ENCODE measurements at places on chromosomes 5 and 9.

DNA sequence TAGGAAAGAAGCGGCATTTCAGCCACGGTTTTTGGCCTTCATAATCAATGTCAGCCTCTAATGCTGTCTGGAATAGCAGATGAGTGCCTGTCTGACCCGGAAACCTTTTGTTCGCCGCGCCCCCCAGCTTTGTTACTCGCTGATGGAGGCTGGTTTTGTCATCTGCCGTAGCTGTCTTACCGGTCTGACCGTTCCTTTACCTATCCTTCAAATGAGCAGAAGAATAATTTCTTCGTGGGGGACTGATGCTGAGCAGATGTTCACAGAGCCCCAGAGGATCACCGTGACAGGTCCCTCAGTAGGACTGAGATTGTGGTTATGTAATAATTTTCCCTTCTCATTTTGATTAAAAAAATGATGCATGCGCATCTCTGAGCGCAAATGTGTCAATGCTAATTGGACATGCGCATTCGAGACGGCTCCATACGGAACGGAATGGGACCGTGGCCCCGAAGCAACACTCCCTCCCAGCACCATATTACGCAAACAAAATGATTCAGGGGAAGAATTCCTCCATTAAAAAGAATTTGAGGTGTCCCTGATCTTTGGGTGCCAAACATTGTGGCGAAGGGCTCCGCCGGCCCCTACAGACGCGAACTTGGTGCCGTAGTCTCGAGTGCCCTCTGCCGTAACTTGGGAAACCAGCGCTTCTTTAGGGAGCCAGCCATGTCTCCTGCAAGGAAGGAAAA, 27.6 kb downstream of the TLX3 start:
- no peak for DNase-seq

DNA sequence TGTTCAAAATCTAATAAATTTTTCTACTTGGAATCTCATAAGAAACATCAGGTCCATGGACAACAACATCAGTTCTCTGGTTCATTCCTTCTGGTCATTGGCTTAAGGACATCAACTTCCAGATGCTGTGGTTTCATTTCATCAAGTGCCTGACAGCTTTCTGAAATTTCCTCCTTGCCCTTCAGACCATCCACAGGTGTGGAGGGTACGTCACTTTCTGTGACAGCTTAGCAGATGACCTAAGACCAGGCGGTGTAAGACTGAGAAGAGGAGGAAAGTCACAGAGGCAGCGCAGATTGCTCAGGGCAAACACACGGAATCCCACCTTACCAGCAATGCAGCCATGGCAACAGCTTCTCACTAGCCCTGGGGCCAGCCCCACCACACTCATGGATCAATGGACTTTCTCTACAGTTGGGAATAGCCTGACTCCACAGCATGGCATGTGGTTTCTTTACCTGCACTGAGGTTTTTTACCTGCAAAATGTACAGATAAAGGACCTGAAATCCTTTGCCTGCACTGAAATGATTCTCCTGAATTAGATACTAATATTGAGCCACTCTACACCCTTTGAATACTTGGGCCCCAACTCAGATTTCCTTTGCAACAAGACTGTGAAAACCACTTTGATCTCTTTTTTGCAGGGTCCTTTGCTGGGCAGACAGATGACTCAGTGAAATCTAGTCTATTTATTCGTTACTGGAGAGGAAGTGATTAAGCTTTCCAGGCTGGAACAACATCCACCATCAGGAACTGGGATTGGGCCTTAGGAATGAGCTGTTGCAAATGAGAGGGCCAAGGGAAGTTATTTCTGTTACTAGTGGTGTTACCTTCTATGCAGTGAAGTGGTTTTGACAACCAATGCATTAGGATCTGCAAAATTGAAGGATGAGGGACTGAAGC, 26.9 kb downstream of the TICAM2 start:
- DNase-seq, result no peak

DNA sequence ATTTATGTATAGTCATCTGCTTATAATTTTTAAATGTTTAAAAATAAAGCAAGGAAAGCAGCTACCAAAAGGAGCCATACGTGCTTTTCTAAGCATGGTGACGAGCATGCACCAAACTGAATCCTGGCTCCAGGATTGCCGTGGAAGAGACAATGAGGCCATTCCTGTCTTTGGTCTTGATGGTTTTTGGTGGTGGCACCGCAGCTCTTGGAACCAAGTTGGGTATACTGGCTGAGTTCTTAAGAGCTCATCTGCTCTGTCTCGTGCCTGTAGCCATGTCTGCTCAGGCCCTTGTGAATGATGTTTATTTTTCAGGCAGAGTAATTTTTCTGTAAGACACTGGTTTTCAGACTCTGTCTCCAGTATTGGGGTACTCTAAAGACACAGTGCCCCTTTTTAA, 246.1 kb downstream of the FANCC start:
- DNase-seq, result no peak

GRCh38 chr5:38373743-38374142, 115.4 kb downstream of the EGFLAM start:
- DNase-seq, result no peak

DNA sequence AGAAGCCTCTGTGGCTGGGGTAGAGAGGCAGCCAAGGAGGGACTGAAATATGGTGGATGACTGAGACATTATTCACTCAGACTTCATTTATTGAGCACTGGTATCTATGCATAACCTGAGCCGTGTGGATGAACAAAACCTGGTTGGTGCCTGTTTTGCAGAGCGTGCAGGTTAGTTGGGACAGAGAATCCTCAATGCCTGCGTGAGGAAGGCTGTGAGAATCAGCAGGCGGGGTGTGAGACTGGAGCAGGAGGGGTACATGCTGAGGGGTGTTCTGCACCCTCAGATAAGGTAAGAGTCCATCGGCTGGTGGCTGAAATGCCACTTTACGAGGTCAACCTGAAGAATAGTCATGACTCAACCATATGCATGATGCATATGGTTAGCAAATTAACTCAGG, 271.6 kb downstream of the MED10 start:
- DNase-seq, result no peak

- DNase-seq, result no peak
Measured at GRCh38 chr9:124392871-124393460, 22.3 kb downstream of the PSMB7 start.

- peak; percentile 46 for DNase-seq
Measured at GRCh38 chr5:151924564-151925301, at the start of gene GLRA1. GLRA1 (minus strand) TSS chr5:151924851; CDS start chr5:151924549, 302 bp downstream.

GRCh38 chr9:110288503-110288902, 32.2 kb upstream of the TXN start:
- DNase-seq, result no peak

DNA sequence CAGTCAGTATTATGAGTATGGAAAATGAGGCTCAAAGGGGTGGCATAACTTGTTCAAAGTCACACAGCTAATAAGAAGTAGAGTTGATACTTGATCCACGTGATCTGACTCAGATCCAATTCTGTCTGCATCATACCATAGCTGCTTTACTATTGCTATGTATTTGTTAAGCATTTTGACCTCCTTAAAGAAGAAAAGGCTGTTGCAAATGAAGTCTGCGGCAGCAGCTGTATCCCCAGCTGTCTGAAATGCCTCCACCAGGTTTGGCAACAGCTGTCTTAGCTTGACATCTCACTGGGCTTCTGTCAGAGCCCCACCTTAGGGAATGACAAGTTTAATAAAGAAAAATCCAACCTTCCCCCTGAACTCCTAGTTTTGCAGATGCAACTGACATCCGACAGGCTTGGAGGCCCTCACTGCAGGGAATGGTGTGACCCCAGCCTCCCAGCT, 75.6 kb upstream of the SLC44A1 start:
- no peak for DNase-seq

DNA sequence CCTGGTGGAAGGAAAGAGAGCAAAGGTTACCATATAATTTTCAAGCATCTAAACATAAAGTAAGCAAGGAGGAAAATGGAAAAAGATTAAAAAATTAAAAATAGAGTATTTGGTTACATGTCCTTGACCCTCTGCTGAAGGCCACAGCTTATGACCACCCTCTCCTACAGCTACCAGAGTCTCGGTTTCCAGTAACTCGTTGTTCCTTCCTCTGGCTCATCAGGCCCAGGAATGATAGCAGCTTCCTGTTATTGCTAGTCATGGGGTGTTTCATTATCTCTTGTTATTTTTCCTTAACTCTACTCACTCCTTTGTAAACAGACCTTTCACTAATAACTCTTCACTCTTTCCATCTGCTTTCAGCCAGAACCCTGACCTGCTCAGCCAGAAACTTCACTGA, 102.2 kb downstream of the YTHDC2 start:
- no peak for DNase-seq

DNA sequence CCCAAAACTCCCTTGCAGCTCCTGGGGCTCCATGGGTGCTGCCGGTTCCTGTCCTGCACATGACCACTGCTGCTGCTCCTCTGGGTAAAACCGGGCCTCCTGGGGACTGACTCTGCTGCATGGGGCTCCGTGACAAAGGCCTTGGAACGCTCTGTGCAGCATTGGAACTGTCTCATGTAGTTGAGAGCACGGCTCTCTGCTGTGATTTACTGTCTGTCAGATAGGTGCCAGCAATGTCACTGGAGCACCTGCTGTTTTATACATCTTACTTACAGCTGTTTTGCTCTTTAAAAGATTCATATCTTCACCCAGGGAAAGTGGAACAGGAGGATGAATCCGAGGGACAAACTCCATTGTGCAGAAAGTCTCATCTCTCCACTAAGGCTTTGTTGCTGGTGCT, 138.1 kb downstream of the YIPF5 start:
- no peak for DNase-seq

GRCh38 chr5:57887851-57888621, 405.4 kb upstream of the ACTBL2 start:
- DNase-seq, result no peak

DNA sequence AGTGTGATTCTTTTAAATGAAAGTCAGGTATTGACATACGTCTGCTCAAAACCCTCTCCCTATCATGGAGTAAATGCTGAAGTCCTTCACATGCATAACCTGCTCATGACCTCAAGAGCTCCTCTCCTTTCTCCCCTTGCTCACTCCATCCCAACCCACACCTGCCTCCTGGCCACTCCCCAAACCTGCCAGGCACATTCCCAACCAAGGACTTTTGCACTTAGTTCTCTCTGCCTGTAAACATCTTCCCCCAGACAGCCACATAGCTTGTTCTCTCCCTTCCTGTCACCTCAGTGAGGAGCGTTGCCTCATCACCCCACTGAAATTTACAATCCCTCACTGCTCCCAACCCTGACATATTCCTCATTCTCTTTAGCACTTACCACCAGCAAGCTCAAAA, 8.7 kb downstream of the SETD9 start:
- DNase-seq, result no peak

DNA sequence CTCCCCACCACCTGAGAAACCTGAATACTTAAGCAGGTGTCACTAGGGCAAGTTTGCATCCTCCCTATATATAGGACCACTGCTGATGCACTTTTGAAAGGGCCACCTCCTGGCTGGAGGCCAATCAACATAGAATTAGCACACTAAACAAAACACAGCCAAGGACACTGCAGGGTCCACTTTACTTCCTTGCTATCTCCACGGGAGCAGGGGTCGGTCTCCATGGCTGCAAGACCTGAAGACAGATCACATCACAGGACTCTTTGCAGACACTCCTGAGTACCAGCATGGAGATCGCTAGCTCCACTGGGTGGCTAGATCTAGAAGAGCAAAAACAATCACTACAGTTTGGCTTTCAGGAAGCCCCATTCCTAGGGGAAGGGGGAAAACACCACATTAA, 72.3 kb downstream of the C9orf153 start:
- DNase-seq, result no peak

GRCh38 chr5:156534906-156535485, 208.0 kb downstream of the SGCD start:
- no peak for DNase-seq

GRCh38 chr5:17399931-17400330, 98.1 kb upstream of the TAF11L2 start:
- no peak for DNase-seq

All from CD4-positive, alpha-beta T cell treated with Interleukin-1 beta for 1 hour (primary cell).